Midbrain (tissue), 1 donor: ENCODE measurements at places on chromosomes 3 and 15.

GRCh38 chr3:55621026-55621422 is 133.9 kb upstream of the WNT5A start:
- DNase-seq: no peak

DNA sequence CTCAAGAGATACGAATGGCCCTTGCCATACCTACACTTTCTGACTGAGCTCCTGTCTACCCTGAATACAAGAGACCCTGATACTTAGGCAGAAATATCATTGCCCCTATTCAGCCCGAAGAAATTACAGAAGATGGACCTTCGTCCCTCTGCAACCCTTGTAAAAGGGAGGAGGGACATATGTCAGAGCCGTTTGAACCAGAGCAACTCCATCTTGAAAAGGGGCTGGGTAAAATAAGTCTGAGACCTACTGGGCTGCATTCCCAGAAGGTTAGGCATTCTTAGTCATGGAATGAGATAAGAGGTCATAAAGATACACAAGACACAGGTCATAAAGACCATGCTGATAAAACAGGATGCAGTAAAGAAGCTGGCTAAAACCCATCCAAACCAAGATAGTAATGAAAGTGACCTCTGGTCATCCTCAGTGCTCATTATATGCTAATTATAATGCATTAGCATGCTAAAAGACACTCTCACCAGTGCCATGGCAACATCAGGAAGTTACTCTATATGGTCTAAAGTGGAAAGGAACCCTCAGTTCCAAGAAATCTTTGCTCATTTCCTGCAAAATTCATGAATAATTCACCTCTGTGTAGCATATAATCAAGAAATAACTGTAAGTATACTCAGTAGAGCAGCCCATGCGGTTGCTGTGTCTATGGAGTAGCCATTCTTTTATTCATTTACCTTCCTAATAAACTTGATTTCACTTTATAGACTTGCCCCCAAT is 49.7 kb upstream of the GPD1L start:
- no peak for DNase-seq

GRCh38 chr15:84772467-84772866 is 24.1 kb downstream of the ZNF592 start:
- DNase-seq: no peak

DNA sequence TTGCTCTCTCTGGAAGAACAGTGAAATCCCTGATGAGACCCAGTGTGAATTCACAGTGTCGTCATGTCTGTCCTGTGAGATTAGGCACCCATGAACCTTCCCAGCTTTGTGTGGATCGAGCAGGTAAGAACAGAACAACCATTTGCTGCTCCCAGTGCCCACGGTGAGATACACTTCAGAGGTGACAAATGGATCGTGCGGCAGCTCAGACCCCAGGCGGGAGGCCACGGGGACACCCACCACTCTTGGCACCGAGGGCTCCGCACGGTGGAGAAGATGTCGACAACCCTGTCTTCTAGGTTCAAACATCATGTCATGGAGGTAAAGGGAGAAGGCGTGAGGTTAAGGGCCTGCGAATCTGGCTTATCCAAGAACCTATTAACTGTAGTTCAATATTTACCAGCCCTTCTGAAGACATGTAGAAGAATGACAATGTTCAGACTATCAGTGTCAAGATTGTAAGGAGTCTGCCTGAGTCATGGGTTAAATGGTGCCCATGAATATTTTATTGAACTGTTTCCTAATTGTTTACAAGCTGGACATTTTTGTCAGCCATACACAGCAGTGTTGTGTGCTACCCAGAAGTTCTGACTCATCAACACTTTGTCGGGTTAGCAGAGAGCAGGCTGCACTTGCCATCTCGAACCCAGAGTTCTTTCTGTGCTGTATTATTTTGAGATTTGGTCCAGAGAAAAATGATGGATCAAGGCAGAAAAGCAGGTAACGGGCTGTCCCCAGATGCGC is 15.5 kb upstream of the PCSK6 start:
- no peak for DNase-seq

GRCh38 chr3:164267053-164267452 is 811.2 kb downstream of the SI start:
- DNase-seq: no peak

DNA sequence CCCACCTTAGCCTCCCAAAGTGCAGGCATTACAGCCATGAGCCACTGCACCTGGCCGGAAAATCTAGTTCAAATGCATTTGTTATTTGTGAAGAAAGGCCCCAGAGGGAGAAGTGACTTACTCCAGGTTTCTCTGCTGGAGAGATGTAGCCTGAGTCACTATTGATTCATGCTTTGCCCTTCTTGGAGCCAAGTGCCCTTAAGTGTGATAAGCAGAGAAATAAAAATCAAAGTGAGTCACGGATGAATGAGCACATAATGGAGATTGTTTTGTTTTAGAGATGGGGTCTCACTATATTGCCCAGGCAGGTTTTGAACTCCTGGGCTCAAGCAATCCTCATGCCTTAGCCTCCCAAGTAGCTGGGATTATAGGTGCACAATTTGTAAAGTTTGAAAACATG is 33.1 kb downstream of the CDC25A start:
- DNase-seq: no peak

DNA sequence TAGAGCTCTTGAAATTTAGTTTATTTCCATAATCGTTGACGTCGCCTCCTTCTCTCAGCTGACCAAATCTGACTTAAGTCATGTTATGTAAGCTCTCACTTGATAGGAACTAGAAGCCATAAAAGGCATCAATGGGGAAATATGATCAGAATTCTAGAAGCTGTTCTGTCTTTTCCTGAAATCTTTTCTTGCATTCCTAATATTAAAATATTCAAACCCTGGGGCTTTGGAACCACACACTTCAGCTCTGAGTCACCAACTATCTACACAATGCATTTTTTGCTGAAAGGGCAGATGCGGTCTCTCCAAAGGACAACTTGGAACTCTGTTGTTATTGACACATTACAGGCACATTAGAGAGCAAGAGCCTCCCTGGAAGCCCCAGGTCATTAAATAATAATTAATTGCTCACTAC is 91.3 kb downstream of the LARS2 start:
- no peak for DNase-seq

GRCh38 chr3:30042916-30043555 is 563.4 kb upstream of the TGFBR2 start:
- DNase-seq: no peak

DNA sequence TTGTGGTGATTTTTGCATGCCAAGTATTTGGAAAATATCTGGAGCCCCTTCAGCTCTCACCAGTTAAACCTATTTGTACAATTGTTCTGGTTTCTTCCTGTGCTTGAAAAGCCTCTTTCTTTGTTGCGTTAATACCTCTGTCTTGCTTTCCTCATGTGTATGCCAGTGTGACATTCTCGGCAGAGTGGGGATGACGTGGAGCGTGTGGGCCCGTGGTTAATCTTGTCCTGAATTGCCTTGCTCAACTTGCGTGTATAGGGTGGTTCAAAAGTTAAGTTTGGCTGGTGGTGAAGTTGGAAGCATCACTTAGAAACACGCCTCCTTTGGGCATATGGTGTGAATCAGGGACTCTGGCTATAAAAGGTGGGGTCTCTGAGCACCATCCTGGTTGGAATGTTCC is 67.1 kb downstream of the IGF1R start:
- no peak for DNase-seq

DNA sequence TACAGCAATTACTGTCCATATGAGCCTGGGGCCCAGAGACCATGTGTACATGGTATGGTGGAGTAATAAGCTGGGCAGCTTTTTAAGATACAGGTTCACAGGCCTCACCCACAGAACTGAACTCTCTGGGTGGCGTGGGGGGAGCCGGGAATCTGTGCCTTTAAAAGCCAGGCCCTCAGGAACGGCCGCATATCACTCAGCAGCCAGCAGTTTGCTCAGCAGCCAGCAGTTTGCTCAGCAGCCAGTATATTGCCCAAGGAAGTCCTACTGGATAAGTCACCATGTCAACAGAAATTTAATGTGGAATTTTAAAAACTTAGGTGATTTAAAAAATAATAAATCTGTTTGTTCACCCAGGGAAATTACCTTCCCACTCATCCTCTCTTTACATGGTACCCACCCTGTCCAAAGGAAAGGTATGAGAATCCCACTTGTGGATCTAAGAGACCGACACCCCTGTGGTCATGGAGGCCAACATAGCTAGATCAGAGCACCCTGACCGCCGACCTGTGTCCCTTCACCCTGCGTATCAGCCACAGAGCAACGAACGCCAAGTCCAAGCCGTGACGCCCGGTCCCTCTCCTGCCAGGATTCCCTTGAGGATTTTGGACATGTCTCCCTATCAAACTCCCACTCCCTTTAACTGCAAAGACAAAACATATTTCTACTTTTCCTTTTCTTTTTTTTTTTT is 95.7 kb upstream of the CHRM5 start:
- no peak for DNase-seq

DNA sequence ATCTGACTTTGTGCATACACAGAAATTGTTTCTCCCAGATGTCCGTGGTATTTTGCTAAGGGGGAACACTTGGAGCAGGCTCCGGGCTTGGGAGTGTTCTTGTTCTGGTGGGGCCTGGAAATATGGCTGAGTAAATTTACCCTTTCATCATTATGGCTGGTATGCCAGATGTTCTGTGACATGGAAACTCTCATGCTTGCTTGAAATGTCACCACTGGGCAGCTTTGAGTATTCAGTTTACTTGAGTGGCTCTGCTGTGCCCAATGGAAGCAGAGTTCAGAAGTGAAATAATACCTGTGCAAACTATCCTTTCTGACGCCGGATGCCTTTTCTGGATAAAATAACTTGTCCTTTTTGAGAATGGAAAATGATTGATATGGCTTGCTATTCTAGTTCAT is 283.6 kb upstream of the TPM1 start:
- no peak for DNase-seq

GRCh38 chr3:38177181-38177580 is 11.8 kb downstream of the OXSR1 start:
- no peak for DNase-seq

GRCh38 chr15:27549746-27550145 is 549.4 kb downstream of the OCA2 start:
- no peak for DNase-seq

- DNase-seq: no peak
Measured at GRCh38 chr3:135311699-135312098, 516.6 kb downstream of the EPHB1 start.

DNA sequence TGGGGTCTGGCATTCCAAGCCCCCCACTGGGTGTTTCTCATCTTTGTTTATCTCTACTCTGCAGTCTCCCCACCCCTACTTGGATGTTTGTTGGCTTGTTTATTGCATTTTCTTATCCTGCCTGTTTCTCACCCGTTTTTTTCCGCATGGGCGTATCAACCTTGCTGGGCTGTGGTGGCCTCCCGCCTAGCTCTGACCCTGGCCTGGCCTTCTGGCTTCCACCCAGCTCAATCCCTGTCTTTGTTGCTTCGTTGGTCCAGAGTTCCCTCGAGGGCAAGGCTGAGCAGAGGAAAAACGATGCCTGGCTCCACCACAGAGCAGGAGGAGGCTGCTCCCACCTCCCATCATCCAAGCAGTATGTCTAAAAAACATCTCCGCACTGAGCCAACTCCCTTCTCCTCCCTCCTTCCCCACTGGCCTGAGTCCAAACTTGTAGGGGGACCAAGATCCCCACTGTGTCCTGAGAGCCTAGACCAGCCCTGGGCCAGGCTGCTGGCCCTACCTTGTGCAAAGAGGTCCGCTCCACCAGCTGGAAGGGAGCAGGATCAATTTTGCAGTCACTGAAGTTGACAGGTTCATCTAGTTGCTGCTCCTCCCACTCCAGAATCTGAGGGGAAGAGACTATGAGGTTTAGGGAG is 9.8 kb downstream of the CLCN2 start:
- no peak for DNase-seq

- no peak for DNase-seq
Measured at GRCh38 chr3:117630469-117630868, 920.9 kb downstream of the TUSC7 start.

DNA sequence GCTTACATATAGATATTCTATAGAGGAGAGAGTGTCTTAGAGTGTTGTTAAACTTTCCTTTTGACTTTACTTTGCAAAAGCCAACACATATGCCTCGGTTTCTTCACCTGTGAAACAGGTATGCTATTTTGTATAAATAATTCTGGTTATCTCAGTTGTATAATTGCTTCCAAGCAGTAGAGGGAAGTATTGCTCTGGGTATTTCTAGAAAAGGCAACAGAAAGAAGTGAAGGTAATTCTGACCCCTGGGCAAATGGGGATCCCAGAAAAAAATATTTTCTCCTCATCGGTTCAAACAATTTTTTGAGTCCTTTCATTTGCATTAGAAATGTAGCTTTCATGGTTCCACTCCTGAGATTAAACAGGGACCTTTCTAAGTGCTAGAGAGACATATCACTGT is 216.5 kb upstream of the SEMA6D start:
- DNase-seq: no peak

GRCh38 chr15:40506964-40507571 is 36.3 kb downstream of the CHST14 start:
- peak; percentile 68 for DNase-seq

- DNase-seq: no peak
Measured at GRCh38 chr3:46595819-46596314, 16.5 kb upstream of the FAM240A start.

DNA sequence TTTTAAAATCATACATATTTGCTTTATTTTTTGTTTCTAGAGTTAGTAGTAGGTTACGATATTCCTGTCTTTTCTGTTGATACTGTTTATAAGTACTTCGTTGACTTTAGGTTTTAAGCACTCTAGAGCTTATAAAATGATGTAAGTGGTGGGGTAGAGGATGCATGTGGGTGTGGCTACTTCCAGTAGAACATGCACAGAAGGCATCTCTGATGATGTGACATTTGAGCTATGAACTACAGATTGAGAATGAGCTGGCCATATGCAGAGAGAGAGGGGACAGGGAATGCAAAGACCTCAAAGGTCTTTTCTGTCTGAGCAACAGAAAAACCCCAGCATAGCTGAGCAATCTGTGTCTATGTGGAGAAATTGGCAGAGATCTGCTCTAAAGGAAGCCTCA is 233.9 kb upstream of the STAC start:
- DNase-seq: no peak

GRCh38 chr3:184791171-184791570 is 20.8 kb upstream of the VPS8 start:
- no peak for DNase-seq

DNA sequence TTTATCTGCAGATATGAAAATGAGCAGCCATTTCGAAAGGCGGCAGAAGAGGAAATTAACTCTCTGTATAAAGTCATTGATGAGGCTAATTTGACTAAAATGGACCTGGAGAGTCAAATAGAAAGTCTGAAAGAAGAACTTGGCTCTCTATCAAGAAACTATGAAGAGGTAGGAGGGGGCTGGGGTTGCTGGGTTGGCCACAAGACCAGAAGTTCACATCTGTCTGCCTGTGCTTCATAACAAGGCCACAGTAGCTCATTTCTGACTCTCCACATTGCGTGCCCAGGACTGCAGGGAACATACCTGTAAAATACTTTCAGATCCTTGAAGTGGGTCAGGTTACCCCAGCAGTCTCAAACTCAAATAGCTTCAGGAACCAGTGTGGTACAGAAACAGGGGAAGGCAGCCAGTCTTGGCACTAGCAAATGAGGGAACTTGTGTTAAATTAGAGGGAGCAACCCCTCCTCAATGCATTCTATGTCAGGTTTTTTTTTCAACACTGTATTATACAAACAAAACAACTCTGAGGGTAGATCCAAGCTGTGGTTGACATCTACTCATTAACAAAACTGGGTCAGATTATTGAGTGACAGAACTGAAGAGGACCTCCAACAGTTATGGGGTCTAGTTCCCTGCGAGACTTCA is 48.7 kb downstream of the BFSP2 start:
- DNase-seq: no peak
